ENCODE measurements at places on chromosomes 2 and 18. TPM values are rescaled to one million over a fixed set of nuclear protein-coding genes. Genes with fewer than 3 reads are reported as not detected.

LCT gene
- not detected for total RNA-seq

AGXT gene
- total RNA-seq = 0.25 TPM

DNA sequence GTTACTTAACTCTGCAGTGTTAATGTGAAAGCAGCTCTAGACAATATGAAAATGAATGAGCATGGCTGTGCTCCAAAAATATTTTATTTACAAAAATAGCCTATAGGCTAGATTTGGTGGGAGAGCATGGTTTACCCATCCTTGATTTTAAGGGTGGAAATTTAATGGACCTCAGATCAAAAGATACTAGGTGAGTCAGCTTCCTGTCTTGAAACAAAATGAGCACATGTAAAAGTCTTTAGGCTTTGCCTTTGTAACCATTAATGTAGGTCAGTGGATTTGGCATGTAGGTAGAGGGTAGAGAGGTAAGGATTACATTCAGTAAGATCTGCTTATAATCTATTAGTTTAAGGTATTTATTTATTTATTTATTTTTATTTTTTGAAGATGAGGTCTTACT lies 72.7 kb downstream of the GREB1L start:
- no peak for DNase-seq
- no peak overlapping the region for H3K4me3 ChIP-seq
- H3K27me3 ChIP-seq = no peaks in the 10 kb centered on the region
- H3K4me1 ChIP-seq = peaks cover 5% of the 10 kb centered on the region
- H3K27ac ChIP-seq = no peak overlapping the region

GRCh38 chr18:6058941-6059340 lies 163.6 kb upstream of the TMEM200C start:
- DNase-seq = no peak
- no peak overlapping the region for H3K4me3 ChIP-seq
- no peaks in the 10 kb centered on the region for H3K27me3 ChIP-seq
- no peaks in the 10 kb centered on the region for H3K4me1 ChIP-seq
- no peaks in the 10 kb centered on the region for H3K36me3 ChIP-seq

DNA sequence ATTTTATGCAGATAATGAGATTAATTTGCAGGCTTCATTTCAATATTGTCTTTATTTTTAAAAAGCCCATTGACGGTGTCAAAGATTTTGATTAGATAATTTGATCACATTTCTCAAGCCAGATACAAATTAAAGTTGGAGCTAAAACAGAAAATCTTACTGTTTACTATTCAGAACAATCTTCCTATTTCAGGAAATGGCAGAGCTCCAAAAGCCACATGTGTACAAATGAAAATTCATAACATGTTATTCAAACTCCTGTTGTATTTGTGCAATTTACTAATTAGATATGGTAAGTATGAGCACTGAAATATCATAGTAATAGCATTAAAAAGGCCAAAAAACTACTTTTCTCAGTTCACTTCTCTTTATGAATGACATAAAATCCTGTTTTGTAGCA lies 682.9 kb downstream of the KCNJ3 start:
- no peak overlapping the region for H3K4me3 ChIP-seq
- no peaks in the 10 kb centered on the region for H3K27me3 ChIP-seq
- no peaks in the 10 kb centered on the region for H3K4me1 ChIP-seq
- no peak for DNase-seq

DNA sequence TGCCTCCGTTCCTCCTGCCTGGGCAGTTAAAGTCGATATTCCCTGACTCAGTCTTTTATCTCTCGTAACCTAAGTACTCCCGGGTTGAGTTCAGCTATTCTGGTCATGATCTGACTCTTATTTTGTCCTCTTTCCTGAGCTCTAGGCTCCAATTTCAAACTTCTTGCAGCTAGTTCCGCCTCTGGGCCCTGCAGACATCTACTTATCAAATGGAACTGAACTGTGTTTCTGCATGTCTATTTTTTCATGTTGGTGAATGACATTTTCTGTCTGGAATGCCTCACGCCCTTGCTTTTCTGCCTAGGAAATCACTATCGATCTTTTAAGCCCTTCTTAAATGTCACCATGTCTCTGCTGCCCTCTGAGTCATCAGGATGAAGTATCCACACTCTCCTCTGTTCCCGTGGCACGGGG lies 101.5 kb downstream of the VAPA start:
- H3K27me3 ChIP-seq = no peaks in the 10 kb centered on the region
- no peak for DNase-seq
- no peaks in the 10 kb centered on the region for H3K36me3 ChIP-seq
- H3K4me3 ChIP-seq = no peak overlapping the region

- H3K4me3 ChIP-seq = no peak overlapping the region
- H3K4me1 ChIP-seq = no peaks in the 10 kb centered on the region
- no peak for DNase-seq
- no peaks in the 10 kb centered on the region for H3K36me3 ChIP-seq
- H3K27ac ChIP-seq = no peak overlapping the region
Measured at GRCh38 chr2:230981704-230982103, 14.2 kb upstream of the SPATA3 start.

All from ovary (tissue), 10 donors.